Stimulated activated CD4-positive, alpha-beta T cell treated with anti-CD3 and anti-CD28 coated beads, Interleukin-2, amount 100 ng/mL, for 24 hours (primary cell): ENCODE measurements at places on chromosomes 2 and 18.
A peak's percentile ranks its signal among the peaks of the same experiment; 100 is the strongest.

GRCh38 chr2:222303828-222304736 is 5.3 kb upstream of the PAX3 start:
- DNase-seq, result no peak

DNA sequence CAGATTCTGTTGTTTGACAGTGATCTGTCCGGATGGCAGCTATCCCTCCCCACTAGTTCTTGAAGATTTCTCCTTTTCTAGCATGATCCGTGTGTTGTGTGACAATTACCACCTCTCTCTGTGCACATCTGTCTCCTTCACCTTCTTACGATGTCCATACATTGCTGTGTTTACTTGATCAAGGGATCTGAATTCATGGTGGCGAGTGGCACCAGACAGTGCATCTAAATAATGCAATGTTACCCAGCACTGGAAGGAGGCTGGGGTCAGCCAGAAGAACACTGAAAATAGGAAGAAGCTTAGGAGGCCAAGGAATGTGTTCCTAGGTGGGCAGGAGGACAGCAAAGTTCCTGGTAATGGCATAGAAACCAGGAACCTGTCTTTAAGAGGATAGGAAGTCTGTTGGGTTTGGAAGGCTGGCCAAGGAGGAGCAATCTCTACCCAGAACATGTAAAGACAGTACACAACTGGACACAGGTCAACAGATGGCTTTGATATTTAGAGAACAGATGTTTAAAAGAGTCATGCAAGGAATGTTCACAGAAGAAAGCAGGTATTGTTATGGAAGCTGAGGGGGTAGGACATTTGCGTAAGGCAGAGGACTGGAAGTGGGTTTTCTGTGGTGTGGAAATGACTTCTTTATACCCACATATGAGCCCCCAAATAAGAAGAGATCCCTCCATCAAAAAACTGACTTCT is 126.4 kb downstream of the HRH4 start:
- DNase-seq, result no peak

- DNase-seq, result peak; percentile 38
These were observed 201.4 kb downstream of the SOCS6 start for GRCh38 chr18:70489986-70490933.

GRCh38 chr2:202842690-202843089 is 28.9 kb downstream of the ICA1L start:
- no peak for DNase-seq

DNA sequence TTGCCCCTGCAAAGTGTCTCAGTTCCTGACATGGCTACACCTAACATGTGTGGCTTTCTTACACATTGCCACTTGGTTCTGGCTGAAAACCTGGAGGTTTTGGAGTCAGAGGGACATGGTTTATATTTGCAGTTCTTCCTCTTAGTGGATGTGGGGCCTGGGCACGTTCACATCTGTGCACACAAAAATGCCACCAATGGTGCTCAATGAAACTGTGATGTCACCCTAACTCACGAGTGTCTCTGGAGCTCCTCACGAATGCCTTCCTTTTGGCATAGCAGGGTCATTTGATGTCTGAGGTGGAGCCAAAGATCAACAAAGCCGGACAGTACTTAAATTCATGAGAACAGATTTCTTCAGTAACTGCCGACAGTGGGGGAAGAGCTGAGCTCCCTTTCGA is 231.7 kb upstream of the HS6ST1 start:
- no peak for DNase-seq

GRCh38 chr2:96145848-96146152 is 560 bp upstream of the DUSP2 start:
- DNase-seq, result no peak

GRCh38 chr2:65129286-65129825 is 550 bp downstream of the RAB1A start:
- peak; percentile 47 for DNase-seq

DNA sequence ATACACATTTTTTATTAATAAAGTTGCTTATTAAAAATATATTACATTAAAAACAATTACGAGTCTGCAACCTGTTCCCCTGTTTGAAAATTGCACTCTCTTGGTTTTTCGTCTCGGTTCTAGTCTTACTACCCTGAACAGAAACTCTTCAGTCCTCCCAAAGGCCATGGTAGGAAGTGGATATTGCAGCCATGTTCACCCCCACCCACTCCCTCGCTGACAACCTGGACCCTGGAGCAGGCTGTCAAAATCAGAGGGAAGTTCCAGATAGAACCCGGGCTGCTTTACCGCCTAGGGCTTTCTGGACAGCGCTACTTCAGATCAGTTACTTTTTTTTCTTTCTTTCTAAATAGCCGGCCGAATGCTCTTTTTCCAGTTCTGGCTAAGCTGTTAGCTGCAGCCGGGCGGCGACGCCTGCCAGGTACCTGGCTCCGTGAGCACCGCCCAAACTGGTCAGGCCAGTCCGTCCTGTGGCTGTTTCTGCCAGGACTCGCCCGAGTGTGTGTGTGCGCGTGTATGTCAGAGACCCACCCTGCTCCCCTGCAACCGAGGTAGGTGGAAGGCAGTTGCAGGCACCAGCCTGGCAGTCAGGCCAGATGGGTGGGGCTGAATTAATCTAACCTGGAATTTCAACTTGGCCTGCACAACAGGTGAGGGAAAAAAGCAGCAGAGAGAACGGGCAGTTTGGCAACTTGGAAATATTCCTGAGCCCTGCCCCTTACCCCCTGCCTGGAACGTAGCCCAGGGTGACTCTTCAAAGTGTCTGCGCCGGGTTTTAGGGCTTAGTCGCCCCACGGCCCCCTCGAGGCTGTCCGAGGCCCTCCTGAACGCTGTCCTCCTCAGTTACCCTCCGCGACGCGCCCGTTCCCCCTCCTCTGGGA is 1.1 kb upstream of the TET3 start:
- DNase-seq, result no peak

DNA sequence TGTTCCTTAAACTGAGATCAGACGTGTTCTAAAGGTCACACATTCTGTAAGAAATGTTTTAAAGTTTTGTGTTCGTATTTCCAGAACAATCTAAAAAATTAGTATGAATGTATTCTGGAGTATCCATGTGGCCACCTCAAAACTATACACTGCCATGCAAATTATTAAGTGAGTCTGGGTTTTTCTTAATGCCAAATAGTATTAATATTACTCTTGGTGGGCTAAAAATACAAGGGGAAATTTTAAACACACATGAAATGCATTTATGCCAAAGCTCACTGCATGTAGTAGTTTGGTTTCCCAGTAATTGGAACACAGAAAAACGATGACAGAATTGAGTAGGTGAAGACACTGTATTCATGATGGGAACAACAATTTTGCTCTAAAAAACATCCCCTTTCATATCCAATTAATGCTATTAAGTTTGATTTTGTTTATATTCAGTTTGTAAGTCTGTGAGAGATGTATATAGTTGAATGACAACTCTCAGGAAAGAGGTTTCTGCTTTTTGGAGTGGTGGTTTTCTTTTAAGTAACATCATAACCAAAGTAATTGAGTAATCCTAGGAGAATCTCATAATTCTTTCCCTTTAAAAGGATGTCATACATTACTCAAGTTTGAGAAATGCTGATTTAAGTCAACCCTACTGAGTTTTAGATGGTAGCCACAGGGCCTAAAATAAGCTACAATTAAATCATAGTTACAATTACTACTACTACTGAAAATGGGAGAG is 75.7 kb upstream of the CDCA7 start:
- DNase-seq, result no peak

DNA sequence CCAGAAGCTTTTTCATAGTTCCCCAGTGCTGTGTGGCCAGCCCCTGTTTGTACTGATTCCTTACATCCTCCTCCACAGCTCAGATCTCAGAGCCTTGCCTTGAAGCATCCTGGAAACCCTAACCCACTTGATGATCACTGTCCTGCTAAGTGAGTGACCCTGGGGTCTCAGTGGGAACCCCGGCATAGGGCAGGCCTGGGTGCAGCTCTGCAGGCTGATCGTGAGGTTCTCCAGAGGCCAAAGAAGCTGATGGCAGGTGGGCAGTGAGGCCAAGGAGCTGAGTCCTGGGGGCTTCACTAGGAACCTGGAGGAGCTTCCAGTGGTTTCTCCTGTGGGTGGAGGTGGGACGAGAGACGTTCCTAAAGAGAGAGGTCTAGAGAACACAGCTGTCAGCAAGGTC is 47.4 kb upstream of the BIN1 start:
- DNase-seq, result no peak

GRCh38 chr2:85768713-85769112 is 14.9 kb downstream of the ATOH8 start:
- no peak for DNase-seq

DNA sequence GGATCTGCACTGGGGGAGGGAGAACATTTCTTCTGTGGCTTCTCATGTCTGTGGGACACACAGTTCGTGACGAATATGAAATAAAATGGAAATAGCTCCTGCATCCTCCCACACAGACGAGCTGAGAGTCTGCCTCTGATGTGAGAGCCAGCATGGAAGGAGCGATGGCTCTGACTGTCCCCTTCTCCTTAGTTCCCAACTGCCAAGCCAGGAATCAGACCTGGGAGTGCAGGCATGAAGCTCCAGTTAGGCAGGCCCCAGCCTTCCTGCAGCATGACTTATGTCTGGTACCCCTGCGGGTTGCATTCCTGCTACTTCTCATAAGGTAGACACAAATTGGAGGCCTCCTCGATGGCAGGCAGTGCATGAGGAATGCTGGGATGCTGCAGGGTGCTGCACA is 56.2 kb downstream of the PRKCE start:
- DNase-seq, result no peak

DNA sequence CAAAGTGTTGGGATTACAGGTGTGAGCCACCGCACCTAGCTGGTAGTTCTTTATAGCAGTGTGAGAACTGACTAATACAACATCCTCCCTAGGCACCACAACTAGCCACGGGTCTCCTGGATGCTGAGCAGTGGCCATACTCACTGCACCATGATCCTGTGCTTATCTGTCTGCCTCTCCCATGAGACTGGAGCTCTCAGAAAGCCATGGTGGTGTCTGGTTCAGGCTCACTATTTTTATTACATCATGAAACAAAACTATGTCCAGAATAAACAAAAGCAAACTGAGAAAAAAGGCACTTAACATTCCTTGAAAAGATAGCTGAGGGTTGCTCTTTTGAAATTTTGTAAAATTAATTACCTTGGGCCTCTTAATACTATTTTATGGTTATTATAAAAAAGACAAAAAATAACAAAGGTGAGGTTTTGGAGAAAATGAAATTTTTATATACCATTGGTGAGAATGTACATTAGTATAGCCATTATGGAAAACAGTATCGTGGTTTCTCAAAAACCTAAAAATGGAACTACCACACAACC is 90.7 kb upstream of the TFCP2L1 start:
- DNase-seq, result no peak

DNA sequence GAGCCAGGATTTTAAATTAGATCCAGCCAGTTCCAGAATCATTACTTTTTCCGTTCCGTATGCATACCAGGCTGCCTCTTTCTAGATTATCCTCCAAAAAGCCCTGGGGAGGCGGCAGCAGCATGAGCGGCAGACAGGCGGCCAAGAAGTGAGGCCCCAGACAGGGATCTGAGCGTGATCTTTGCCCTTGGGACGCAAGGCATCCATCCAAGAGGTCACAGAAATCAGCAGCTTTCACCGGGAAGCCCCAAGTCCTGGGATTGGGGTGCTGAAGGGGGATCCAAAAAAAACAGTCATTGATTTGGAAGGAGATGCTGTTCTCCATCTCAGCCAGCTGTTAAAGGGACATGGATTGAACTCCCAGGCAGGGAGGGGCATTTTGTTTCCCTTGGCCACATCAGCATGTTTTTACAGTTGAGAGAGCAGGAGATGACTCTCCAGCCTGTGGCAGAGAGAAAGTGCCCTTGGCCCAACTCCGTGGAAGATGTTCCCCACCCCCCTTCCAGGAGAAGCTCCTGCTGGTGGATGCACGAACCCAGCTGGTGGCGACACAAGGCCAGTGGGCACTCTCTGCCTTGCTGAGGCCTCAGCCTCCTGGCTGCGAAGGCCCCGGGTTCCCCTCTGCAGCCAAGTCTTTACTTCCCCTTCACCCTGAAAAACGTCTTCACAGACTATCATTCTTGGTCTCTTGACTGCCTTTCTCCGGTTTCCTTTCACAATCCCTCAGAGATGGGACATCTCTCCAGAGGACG is 265.6 kb downstream of the ANAPC1 start:
- DNase-seq, result no peak

GRCh38 chr2:170530284-170530745 is 184.8 kb upstream of the SP5 start:
- no peak for DNase-seq

GRCh38 chr2:182763311-182763912 is 47.4 kb downstream of the DNAJC10 start:
- DNase-seq, result no peak

- DNase-seq, result no peak
These were observed 95.1 kb downstream of the SPTBN1 start for GRCh38 chr2:54551123-54551756.

DNA sequence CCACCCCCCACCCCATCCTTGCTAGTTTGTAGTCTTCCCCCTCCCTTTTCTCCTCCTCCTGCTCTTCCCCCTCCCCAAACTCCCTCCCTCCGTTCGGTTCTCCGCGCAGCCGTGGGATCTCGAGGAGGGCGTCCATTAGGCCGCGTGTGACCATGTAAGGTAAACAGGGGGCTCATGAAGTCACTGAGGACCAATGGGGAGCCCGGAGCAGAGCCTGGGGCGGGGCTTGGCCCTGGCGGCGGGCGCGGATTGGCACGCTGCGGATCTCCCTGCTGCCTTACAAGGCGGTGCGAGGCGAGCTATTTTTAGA is 246 bp upstream of the KLF7 start:
- peak; percentile 95 for DNase-seq
